ENCODE measurements at places on chromosomes 3 and 15. TPM values are rescaled to one million over a fixed set of nuclear protein-coding genes. Genes with fewer than 3 reads are reported as not detected.

DNA sequence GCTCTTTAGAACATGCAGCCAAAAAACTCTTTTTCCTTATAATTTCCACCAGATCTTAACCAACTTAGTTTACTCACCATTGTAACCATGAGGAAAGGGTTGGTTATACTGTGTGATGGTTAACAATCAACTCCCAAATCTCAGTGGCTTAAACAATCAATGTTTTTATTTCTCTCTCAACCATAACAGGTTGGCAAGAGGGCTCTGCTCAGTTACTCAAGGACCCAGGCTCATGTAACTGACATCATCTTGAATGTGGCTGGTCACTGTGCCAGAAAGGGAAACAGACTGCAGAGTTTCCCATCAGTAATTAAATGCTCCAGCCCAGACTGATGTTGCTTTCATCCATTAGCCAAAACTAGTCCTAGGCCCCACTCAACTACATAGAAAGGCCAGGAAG is 69.0 kb downstream of the ANKRD28 start:
- no peak for DNase-seq

DNA sequence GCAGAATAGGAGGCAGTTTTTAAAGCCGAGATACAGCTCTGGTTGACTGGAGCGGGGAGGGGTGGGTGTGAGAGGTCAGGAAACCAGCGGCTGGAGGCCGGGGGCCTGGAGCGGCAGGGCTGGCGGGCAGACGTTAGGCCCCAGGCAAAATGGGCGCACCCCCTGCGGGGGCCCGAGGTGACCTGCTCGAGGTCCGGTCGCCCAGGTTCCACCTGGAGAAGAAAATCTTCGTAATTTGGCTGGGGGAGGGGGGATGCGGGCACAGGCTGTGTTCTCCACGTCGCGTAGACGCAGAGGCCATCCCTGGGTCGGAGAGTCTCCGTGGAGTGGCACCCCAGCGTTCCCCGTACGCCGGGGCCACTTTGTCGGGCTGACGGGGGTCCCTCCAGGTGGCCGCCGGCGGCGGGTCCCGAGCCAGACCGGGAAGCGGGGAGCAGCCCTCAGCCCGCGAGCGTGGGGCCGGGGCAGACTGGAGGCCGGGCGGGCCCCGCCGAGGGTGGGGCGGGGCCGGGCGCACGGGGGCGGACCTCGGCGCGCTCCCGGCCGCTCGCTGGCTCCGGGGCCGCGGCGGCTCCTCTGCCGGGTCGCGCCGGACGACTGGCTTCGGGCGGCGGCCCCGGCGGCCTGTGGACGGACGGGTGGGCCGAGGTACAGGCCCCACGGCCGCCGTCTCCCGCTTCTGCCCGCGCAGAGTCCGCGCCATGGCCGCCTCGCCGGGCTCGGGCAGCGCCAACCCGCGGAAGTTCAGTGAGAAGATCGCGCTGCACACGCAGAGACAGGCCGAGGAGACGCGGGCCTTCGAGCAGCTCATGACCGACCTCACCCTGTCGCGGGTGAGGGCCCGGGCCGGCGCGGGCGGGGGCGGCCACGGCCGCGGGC is at the start of gene CRTC3:
Gene CRTC3, plus strand, starts transcription at position 553 of the 879 bp plus-strand sequence. Its CDS starts 149 bp downstream, at position 702.
- DNase-seq: no peak

Gene CYP11A1
- 0.38 TPM for polyA plus RNA-seq

Gene SERPINI1
- 8.9 TPM for polyA plus RNA-seq

Gene A4GNT
- not detected for polyA plus RNA-seq

Gene COX17
- polyA plus RNA-seq: 86.6 TPM
